Activated CD4-positive, alpha-beta T cell treated with anti-CD3 and anti-CD28 coated beads, Interleukin-2, amount 50 U/mL, for 16 hours (primary cell): ENCODE measurements at places on chromosomes 1 and 21.

DNA sequence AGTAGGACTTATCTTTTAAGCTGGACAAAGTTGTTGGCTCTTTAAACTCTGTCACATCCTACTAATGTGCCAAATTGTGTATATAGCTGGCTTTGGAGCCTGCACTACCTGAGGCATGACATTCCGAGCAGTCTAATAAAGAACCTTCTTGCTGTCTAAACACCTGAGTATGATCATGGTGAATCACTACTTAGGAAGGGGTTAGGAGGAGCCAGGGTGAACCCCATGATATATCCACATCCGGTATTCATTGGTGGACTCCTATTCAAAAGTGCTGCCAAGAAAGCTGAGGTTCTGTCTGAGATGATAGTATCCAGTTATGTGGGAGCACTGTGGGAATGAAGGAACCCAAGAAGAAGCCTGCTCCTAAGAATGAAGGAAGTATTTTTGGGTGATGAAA lies 27.1 kb downstream of the CRNN start:
- no peak for DNase-seq

DNA sequence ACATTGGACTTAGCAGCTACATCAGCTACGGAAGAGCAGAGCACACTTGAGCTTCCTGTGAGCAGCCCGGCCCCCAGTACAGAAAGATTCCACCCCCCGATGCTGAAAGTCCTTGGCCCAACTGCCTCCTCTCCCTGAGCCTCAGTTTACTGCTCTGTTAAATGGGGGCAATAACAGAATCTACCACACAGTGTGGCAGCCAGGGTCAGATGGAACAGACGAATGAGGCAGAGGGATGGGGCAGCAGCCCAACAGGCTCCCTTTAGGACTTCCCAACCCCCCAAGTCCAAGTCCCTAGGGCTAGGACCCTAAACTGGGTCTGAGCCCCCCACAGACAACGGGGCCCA lies 22.9 kb upstream of the C1QA start:
- DNase-seq: no peak

DNA sequence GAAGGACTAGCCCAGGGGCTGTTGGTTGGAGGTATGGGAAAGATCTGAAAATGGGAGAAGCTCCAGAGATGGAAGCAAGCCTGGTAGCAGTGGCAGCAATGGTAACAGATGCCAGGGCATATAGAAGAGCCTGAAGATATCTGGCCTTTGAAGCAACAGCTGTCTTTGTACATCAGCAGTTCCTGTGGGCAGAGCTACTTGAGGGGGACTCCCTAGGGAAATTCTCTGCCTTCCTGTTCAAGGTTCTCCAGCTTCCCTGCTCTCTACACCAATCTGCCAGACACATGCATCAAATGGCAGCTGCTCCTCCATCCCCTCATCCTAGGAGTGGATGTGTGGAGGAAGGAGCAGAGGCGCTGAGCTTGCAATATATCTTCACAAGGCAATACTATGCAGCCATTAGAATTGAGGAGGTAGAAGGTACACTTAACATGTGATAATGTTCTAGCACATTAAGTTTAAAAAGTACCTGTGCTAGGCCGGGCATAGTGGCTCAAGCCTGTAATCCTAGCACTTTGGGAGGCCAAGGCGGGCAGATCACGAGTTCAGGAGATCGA lies 2.2 kb downstream of the TMEM35B start:
- DNase-seq: no peak

DNA sequence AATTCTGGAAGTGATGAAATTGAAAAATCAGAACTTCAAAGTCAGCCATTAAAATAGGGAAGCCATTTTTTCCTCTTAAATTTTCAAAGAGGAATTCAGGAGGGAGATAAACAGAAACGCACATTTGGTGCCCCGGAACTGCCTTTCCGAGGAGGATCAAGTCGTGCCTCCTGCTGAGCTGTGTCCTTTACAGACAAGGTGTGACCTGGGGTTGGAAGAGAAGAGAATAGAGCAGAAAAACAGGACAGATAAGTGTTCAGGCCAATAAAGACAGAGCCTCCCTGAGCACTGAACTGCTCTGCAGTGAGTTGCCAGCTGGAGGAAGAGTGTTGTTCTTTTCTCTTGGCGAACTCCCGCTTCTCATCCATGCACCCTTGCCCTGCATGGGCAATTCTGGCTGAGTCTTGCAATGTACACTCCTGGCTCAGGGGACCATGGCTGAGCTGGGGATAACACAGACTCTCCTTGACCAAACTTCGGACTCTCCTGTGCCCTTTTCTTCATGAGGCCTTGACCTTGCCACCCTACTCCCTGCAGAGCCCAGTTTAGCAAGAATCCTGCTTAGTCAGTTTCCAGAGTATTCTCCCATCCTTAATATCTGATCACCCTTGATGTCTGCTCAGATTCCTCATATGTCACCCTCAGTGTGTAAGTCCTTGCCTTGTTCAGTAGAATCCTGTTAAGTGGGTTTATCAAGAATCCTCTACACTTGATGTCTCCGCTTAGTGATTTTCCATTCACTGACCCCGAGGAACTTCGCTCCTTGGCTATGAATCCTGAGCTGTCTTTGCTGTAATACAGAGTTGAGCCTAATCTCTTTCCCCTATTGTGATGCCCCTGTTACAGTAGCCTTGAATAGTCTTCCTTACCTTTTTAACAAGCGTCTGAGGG lies 1.3 kb upstream of the MTARC1 start:
- DNase-seq: no peak

DNA sequence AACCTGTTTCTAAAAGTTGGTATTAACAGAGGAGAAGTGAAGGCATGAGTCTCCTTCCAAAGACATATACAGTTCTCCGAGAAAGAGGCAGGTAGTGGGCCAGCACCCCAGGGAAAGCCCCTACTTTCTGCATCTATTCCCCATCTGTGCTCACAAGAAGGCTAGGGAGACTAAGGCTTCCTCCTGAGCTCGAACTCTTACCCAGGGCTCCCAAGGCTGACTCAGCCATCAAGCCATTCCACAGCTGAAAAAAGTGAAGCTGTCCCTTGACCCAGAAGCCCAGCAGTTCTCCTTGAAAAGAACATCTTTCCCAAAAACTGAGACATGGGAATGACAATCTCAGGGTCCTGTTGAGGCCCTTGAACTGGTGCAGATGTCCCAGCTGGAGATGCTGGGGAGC lies 1.9 kb upstream of the PADI3 start:
- no peak for DNase-seq

- no peak for DNase-seq
These were observed 766 bp downstream of the RAP1GAP start for GRCh38 chr1:21668232-21668950.

- DNase-seq: no peak
These were observed 602 bp upstream of the UFC1 start for GRCh38 chr1:161153176-161153575.

DNA sequence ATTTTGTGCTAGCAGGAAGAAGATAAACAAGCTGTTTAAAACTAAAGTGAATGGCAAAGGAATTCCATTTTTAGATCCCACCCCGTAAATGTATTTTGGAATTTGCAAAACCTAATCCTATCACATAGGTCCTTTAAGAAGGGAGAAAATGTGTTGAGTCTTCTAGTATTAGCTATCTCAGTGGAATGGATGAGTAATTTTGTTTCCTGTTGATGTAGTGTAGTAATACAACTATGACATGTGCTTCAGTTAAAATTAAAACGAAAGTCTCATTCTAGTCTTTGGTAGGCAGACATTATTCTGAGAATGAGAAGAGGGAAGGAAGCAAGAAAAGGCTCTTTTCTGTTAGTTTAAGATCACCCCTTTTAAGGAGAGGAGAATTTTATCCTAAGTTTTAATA lies 265.9 kb upstream of the C1orf105 start:
- DNase-seq: peak; percentile 85

GRCh38 chr1:30104551-30104950 lies 618.8 kb downstream of the MATN1 start:
- no peak for DNase-seq

DNA sequence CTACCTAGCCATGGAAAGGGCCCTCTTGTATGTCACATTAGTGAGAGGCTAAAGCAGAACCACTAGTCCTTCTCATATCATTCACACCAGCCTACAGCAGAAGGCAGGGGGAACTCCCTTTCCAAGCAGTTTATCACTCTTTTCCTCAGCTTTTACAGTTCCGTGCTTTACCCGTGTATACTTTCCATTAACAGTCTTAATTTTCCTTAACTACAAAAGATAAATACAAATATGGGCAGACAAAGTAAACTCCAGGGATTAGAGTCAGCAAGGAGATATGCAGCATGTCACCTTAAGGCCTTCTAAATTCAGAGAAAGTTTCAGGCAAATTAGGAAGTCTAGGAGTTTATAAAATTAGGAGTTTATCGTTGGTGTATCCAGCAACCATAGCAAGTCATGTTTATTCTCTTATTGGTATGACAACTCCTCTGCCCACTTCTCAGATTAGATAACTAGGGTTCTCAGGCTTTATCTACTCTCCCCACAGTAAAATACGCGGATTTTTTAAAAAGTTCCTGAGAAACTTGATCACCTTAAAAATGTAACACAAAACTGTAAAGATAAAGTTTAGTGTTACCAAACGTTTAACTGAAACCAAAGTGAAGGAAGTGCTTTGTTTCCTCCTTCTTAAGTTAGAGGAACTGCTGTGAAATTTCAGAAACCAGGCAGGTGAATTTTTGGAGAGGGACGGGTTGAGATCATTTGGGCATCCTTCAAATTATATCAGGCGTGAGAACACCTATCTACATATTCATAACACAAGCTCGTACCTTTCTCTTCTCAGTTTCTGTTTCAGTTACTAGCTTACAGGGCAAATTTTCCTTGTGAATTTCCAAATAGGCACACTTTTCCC lies 42.7 kb upstream of the SLC19A2 start:
- no peak for DNase-seq

DNA sequence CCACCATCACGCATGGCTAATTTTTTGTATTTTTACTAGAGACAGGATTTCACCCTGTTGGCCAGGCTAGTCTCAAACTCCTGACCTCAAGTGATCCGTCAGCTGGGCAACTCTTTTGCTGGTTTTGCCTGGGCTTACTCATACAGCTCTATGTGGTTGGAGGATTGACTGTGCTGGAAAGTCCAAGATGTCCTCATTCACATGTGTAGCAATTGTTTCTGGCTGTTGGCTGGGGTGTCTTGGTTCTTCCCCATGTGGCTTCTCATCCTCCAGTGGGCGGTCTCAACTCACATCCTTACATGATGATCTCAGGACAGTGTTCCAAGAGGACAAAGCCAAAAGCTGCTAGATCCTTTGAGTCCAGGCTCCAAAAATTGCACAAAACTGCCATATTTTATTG lies 53.3 kb downstream of the TEX35 start:
- DNase-seq: peak; percentile 46

GRCh38 chr1:154351363-154352068 lies 26.2 kb downstream of the ATP8B2 start:
- no peak for DNase-seq

DNA sequence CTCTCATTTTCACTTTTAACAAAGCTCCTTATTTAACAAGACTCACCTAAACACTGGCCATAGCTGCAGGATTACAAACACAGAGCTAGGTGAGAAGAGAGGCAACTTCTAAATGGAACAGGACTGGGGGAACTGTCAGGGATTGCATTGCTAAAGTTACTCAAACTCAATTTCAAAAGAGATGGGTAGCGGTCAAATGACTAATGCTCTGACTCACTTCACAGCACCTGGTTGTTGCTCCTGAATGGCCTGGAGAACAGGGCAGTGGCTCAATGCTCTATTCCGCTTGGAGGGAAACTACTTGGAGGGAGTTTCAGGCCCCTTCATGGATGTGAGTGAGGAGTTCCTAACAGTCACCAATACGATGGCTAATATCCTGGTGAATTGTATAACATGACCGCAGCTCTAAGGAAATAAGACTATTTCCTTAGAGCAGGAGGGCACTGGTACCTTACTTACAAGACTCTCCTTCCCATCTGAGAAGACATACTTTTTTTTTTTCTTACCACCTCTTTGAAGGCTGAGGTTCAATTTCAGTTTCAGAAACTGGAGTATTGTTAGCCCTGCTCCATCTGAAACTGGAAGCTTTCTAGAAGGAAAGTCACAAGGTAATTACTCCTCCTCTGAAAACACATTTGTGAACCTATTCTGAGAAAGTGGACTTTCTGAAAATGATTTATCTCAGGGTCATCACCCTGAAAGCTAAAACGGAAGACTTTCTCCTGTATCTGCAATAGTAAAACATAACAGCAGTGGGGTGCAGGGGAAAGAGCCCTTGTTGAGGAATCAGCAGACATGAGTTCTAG lies 9.5 kb downstream of the DPT start:
- DNase-seq: no peak

DNA sequence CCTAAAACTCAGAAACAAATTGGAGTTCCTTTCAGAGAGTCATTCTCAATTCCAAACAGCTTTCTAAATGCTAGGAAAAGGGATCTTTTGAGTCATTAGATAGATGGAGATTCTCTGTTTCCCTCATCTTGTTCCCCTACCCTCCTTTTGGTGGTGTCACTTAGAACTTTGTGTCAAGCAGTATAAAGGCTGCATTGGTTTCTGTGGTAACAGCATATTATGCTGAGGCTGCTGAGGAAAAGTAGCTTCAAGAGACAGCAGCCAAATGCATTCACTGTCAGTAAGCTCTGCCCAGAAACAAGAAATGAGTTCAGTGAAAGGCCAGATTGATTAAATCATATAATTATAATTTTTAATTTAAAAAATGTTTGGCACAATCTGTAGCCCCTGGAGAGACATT lies 144.1 kb downstream of the LRRC40 start:
- DNase-seq: no peak

- no peak for DNase-seq
These were observed 229.3 kb downstream of the FGGY start for GRCh38 chr1:59526240-59526639.

DNA sequence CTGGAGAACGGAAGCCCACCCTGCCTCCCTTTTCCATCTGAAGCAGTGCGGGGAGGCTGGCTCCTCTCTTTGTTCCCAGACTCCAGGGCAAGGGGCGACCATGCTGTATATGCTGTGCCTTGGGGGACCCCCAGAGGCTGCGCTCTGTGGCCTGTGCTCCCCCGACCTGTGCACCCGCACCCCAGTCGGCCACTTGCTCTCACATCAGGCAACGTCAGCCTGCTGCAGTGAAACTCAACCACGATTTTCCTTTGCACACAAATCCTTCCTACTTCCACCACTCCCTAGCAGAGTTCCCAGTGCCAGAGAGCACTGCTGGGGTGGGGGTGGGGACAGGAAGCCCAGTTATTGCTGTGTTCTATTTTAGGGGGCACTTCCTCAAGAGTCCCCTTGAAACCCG lies 52.5 kb downstream of the SIM2 start:
- no peak for DNase-seq

DNA sequence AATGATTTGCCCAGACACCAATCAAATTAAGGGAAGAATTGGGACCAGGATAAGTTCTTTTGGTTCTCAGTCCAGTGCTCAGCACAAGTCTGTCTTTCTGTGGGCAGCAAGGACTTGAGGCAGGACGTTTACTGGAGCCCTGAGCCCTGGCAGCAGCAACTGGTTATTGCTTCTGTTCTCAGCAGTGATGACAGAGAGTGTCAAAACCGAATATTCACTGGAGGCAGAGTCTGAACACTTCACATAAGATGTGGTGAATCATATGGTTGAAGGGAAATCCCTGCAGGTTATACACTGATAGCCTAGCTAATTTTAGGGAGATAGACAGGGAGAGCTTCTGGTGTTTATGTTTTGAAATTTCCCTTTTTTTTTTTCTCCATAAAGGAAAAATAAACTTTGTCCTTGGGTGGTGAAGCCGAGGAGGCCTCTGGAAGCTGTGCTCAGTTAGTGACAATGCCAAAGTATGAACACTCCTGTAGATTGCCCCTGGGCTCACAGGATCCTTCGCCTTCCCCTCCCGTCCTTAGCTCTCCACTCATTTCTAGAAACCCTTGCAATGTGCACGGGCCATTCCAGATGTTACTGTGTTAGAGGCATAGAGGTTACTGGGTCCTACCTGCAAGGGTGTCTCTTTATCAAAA lies 26.3 kb upstream of the TSPAN2 start:
- DNase-seq: no peak

- no peak for DNase-seq
These were observed 66.5 kb downstream of the EIF4G3 start for GRCh38 chr1:21110163-21110562.
